Activated CD4-positive, CD25-positive, alpha-beta regulatory T cell (primary cell): ENCODE measurements at places on chromosomes 6 and 20.

DNA sequence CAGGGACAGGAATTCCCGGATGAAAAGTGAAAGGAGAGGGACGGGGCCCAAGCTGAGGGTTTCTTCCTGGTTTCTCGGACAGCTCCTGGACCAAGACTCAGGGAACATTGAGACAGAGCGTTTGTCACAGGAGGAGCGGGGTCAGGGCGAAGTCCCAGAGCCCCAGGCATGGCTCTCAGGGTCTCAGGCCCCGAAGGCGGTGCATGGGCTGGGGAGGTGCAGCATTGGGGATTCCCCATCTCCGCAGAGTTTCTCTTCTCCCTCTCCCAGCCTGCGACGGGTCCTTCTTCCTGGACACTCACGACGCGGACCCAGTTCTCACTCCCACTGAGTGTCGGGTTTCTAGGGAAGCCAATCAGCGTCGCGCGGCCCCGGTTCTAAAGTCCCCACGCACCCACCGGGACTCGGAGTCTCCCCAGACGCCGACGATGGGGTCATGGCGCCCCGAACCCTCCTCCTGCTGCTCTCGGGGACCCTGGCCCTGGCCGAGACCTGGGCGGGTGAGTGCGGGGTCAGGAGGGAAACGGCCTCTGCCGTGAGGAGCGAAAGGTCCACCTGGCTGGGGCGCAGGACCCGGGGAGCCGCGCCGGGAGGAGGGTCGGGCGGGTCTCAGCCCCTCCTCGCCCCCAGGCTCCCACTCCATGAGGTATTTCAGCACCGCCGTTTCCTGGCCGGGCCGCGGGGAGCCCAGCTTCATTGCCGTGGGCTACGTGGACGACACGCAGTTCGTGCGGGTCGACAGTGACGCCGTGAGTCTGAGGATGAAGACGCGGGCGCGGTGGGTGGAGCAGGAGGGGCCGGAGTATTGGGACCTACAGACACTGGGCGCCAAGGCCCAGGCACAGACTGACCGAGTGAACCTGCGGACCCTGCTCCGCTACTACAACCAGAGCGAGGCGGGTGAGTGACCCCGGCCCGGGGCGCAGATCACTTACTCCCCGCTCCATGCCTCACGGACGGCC is 54.6 kb upstream of the POLR1H start:
- no peak for DNase-seq

GRCh38 chr6:157271911-157272310 is 51.4 kb downstream of the TMEM242 start:
- DNase-seq = no peak

DNA sequence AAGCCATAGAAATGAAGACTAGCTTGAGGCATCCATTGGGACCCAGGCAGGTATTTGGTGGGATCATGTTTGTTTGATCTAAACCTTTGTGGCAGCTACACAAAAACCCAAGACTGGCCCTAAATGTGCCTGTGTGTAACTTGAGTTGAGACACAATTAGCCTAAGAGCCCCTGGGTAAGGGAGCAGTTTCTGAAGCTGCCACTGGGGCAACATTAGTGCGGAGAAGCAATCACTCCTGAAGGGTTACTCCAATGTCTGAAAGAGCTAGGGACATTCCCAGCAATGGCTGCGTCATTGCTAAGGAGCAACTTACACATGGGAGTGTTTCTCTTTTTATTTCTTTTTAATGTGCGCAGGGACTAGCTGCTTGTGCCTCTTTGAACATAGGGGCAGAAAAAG is 67.9 kb upstream of the EEF1E1 start:
- DNase-seq = no peak

DNA sequence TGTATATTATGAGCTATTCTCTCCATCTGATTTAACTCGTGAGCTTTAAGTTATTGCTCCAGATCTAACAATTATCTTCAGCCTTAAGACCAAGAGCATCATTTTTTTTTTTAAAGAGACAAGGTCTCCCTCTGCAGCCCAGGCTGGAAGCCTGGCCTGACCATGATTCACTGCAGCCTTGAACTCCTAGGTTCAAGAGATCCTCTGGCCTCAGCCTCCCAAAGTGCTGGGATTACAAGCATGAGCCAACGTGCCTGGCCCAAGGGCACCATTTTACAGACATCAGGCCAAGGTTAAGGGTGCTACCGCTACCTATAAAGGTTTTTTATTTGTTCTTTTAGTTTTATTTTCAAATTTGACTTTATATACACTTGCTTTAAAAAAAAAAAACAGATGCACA is 2.3 kb downstream of the SUPT3H start:
- DNase-seq = no peak

GRCh38 chr6:29496961-29497360 is 9.2 kb upstream of the MAS1L start:
- no peak for DNase-seq

- DNase-seq = no peak
Observed at GRCh38 chr6:133203344-133203697, 37.8 kb upstream of the EYA4 start.

GRCh38 chr20:14522595-14522994 is 185.2 kb upstream of the FLRT3 start:
- no peak for DNase-seq
